ENCODE measurements at places on chromosomes 4 and X.

- DNase-seq: no peak
Observed at GRCh38 chrX:9492901-9493300, 28.0 kb downstream of the TBL1X start.

DNA sequence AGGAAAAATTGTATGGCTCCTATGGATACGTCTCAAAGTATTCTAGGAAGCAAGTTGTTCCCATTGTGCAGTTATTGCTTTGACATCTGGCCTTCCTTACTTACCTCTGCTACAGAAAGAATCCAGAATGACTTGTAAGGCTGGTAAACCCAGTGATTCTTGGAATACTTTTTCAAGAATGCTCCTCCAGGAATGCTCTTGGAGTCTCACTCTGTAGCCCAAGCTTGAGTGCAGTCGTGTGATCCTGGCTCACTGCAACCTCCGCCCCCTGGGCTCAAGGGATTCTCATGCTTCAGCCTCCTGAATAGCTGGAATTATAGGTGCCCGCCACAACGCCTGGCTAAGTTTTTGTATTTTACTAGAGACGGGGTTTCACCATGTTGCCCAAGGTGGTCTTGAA is 38.1 kb downstream of the GAB1 start:
- DNase-seq: no peak

GRCh38 chr4:177308847-177309521 is 690 bp upstream of the NEIL3 start:
- no peak for DNase-seq

DNA sequence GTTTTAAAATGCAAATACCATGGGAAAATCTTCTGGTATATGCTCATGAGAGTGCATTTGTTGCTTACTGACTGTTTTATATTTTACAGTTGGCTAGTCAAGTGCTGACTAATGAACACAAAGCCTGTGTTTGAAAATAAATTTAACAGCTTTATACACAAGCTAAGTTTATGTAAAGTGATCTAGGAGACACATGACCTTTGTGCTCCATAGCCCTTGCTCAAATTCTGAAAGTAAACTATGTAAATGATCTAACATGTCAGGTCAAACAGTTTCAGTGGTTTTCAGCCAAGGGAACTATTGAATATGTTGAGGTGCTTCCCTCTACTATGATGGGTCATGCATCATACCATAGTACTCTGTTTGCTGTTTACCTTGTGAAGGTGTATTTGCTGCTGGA is 36.7 kb downstream of the DIAPH2 start:
- DNase-seq: no peak

DNA sequence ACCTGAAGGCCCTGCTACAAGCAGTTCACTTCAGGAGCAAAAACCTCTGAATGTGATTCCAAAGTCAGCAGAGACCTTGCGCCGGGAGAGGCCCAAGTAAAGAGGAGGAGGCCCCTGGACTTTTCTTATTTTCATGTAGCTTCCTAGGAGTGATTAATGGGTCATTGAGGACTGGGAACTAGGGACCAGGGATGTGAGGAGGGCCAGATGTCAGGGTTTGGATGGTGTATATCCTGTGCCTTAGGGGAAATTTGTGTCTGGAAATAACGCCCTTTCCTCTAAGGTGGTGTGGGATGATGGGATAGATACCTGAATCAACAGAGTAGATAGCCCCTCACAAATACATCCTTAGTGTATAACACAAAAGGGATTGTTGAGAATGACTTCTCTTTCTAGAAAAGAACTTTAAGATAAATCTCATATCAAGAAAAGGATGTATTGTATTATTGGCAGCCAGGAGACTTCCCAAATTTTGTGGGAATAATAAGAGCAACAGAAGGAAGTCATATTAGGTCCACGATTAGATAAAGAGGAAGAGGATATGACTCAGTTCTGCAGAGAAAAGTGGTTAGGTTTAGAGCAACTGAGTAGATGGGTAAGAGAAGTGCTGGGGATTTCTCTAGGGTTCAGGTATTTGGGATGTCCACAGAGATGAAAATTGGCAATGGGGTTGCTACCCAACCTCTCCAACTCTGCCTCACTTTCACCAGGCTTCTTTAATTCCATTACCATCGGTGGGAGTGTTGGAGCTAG is 1.1 kb downstream of the ITGB1BP2 start:
- no peak for DNase-seq

DNA sequence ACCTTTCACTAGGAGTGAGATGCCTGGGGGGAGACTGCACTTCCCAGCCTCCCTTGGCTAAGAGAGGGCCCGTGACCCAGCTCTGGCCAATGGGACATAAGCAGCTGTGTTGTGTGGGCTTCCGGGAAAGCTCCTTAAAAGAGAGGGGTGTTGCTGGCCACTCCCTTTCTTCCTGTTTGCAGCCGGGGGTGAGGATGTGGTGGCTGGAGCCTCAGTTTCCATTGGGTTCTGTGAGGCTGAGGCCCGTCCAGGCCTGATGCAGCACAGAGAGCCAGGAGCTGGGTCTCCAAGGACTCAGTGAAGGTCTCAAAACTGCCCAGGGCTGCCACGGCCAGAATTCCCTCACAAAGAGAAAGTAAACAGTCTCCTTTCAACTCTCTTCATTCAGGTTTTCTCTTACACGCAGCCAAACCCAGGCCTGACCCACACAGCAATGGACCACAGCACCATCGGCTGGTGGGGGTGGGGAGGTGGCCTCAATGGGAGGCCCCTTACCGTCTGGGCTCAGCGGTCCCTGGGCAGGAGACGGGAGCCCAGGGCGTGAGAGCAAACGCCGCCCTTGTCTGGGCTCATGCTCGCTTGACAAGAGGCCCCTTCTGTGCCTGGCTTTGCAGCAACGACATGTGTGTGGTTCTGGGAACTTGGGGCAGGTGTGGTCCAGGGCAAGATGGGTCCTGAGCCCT is 6.6 kb downstream of the NKX1-1 start:
- DNase-seq: no peak

DNA sequence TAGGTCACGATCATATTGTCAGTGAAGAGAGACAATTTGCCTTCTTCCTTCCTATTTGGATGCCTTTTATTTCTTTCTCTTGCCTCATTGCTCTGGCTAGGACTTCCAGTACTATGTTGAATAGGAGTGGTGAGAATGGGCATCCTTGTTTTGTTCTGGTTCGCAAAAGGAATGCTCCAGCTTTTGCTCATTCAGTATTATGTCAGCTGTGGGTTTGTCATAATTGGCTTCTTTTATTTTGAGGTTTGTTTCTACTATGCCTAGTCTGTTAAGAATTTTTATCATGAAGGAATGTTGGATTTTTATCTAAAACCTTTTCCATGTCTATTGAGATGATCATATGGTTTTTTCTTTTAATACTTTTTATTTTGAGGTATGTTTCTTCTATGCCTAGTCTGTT is 152.3 kb upstream of the MAD2L1 start:
- no peak for DNase-seq

GRCh38 chr4:25022766-25023165 is 8.0 kb downstream of the LGI2 start:
- no peak for DNase-seq

DNA sequence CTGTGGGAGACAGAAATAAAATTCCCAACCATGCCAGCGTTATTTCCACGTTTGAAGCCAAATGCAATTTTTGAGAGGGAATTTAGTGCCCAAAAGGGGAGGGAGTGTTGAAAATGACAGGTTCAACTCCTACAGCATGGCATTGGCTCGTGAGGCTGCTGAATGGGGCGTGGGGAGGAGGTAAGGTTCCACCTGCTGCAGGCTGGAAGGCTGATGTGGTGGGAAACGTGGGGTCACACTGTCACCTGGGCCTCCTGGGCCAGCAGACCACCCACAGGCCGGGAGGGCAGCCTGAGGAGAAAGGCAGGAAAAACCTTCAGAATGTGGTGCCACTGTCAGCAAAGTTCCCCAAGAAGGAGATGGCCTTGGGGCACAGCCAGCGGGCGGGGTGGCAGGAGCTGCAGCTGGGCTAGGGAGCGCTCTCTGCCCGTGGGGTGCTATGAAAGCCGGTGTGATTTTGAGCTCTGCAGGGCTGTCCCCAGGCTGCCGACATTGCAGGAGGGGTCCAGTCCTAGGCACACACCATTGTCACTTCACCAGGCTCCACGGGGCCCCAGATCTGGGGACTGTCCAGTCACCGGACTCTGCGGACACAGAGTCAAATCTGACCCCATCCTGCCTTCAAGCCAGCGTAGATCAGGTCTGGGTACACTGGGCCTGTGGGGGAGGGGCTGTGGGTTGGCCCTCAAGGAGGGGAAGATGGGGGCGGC is 19.6 kb downstream of the MSANTD1 start:
- DNase-seq: no peak

- no peak for DNase-seq
Observed at GRCh38 chrX:123399709-123400108, 215.6 kb downstream of the GRIA3 start.

DNA sequence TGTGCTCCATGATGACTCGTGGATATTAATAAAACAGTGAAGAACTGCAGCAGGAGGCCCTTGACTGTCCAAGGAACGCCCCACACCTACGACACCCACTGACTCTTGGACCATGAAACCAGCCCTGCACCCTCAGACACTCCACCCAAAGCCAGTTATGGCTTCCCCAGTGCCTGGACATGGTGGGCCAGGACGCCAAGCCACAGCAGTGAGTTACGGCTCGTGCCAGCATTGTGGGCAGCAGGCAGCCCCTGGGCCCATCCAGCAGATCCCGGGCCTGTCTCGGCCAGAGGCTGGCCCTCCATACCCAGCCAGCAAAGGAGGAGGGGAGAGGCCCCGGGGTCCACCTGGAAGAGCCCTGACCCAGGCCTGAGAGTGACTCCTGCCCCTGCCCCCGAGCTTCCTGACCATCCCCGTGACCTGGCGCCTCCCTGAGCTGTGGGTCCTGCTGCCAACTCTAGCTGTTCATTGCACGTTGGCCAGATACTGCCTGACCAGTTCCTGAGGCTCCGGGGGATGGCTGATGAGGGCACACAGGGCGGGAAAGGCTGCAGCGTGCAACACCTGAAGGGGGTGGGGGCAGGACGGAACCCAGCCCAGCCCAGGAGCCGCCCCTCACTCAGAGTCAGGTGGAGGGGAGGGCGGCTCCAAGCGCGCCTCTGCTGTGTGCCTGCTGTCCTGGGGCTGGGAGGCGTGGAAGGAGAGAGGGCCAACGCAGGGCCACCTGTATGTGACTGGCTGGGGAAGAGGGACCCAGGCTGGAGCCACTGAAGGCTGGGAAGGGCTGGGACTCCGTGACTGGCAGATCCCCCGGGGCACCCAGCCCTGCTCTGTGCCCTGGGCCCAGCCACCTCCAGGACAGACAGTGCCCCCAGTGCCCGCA is 739 bp downstream of the SLC49A3 start:
- DNase-seq: no peak

- DNase-seq: no peak
Observed at GRCh38 chrX:37862851-37863250, 15.5 kb upstream of the DYNLT3 start.

DNA sequence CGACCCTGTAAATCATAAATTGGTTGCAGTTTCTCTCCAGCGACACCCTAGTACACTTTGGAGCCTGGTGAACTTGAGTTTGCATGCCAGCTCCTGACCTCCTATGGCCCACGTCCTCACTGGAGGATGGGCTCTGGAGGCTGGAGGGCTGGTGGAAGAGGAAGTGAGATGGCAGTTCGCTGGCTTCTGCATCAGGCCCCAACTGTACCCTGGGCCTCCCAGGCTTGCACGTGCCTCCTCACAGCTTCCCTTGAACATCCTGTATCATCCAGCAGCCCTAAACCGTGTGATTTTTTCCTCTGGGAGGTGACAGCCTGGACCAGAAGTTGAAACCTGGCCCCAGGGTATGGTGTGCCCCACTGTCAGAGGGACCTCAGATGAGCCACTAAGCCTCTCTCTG is 78.5 kb downstream of the HTRA3 start:
- DNase-seq: no peak

- no peak for DNase-seq
Observed at GRCh38 chr4:15340902-15341732, 86.7 kb upstream of the C1QTNF7 start.

- DNase-seq: no peak
Observed at GRCh38 chr4:76836860-76837562, 60.9 kb downstream of the SOWAHB start.

- DNase-seq: no peak
Observed at GRCh38 chr4:97153042-97153441, 990.2 kb downstream of the STPG2 start.

DNA sequence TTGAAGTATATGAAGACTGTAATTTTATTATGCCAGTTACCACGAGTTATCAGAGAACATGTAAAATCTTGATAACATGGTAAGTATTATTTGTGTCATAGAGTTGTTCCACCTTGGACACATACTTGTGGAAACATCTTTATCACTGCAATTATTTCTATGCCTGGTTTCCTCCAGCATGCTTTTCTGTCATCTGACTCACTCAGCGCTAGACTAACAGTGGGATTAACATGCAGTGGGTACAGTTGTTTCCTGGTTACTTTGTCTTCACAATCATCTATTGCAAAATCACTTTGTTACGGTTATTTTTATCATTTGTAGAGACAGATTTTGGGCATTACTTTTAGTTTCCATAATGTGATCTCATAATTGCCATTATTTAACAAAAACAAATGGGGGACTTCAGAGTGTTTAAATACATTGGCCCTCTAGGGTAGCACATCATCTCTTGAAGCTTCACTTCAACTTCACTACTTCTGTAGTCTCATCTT is at the start of gene STATH:
Gene STATH (plus strand): TSS at position 441 of the 491 bp plus-strand sequence. CDS start 2,472 bp downstream, outside the sequence.
- no peak for DNase-seq

GRCh38 chr4:175412161-175412560 is 399.9 kb downstream of the GPM6A start:
- DNase-seq: no peak

DNA sequence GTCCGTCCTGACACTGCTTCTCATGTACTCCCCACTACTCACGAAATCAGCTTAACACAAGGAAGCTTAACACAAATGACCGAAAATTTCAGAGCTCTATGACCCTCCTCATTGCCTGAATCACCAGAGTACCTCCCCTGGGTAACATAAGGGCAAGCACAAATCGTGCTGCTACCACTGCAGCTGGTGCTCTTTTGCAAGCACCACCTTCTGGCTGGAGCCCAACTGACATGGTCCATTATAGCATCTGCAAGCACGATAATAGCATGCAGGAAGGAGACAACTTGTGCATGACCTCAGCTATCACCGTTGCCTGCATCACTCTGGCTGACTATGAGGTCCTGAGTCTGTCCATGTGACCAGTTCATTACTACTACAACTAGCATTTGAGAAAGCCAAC is 308.0 kb downstream of the TEX13C start:
- no peak for DNase-seq

DNA sequence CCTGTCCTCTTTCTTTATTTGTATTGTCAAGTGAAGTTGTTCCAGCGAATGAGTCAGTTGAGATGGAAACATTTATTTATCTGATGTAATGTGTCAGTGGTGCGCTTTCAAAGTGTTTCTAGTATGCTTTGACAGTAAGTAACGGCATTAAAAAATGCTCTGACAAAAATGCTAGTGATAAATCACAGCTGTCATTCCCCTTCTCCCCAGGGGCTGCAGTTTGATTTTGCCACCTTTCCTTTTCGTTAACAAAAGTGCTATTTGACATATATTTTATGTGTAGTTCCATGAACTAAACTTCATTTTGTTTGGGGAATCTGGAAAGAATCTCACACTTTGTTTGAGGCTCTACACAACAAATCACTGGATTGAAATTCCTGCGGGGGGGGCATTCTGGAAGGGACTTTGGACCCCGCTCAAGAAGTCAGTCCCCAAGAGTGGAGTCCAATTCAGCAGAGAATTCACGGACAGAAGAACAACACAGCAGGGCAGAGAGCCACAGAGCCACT is 7.6 kb upstream of the TBC1D19 start:
- DNase-seq: no peak

- DNase-seq: no peak
Observed at GRCh38 chrX:49187028-49187394, 838 bp upstream of the PRICKLE3 start.
